Fibroblast of villous mesenchyme (primary cell): ENCODE measurements at places on chromosomes 7 and 10. TPM values are rescaled to one million over a fixed set of nuclear protein-coding genes. Genes with fewer than 3 reads are reported as not detected.
A peak's percentile ranks its signal among the peaks of the same experiment; 100 is the strongest.

Gene MALRD1
- 0.32 and 1.7 TPM in 2 replicates for total RNA-seq

DNA sequence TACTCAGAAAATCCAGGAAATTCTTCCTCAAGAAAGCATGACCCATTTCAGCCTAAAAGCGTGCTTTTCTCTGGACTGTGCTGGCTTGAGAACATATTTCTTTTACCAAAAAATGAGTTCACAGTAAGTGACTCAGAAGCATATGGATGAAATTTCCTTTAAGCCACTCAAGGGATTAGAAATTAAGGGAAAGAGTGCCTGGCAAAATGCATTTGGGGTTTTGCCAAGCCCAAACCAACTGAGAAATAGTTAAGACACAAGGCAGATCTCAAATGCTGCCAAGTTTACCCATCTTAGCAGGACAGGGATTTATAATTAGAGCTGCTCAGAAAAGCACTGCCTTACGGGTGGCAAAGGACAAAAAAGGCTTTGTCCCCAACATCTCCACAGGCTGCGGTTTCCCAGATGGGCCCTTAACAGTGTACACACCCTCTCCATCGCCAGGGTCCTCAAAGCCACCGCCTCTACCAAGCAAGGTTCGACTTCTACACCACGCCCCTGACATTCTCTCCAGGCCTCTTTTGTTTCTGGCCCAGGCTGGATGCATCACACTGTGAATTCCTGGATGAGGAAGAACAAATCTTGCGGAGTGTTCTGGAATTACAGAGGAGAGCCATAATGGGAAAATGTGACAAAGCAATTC lies 30.1 kb upstream of the CDHR3 start:
- DNase-seq: peak; percentile 77

DNA sequence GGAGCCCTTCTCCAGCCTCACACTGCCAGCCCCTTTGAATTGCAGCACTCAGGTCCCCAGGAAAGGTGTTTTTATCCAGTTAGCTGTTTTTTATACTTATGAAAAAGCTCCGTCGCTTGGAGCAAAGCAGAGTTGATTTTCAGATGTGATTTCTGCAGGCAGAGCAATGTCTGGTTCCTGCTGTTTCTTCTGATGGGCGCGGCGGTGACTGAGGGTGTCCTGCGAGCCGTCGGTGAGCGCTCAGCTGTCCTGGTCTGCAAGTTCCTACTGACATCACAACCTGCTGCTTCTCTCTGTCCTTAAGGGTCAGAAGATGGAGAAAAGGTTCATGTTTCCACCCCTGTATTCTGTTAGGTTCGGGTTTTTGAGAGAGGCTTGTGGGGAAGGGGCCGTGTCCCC lies 109.6 kb upstream of the FAM20C start:
- DNase-seq: no peak

Gene CYP26C1
- total RNA-seq: not detected in 2 replicates

Gene PON2
- total RNA-seq: 74.1 and 95.9 TPM in 2 replicates

Gene GRK5
- 15.5 and 16.0 TPM in 2 replicates for total RNA-seq

GRCh38 chr7:28723336-28723735 lies 234.8 kb downstream of the TRIL start:
- DNase-seq: no peak

GRCh38 chr10:130862122-130862521 lies 449.4 kb downstream of the TCERG1L start:
- DNase-seq: no peak

Gene GPRIN2
- total RNA-seq: not detected in 2 replicates

DNA sequence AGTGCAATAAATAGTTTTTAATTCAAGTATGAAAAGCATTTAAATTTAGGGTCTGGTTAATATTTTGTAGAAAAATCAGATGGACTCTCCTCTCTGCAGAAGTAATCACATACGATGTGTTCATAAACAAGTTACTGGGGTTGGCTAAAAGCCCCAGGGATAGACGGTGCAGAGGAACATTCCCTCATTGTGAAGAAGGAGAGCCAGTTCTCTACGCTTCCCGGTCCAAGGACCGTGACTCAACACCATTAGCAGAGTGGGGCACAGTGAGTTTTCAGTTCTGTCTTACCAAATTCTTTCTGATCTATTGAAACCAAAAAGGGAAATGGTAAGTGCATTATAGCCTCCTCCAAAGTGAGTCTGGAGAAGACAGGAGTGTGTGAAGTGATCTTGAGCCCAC lies 327.8 kb downstream of the WDR37 start:
- DNase-seq: no peak

Gene ASIC3
- under 0.01 and 0.32 TPM in 2 replicates for total RNA-seq

Gene ASAH2B
- total RNA-seq: 4.2 and 6.5 TPM in 2 replicates

DNA sequence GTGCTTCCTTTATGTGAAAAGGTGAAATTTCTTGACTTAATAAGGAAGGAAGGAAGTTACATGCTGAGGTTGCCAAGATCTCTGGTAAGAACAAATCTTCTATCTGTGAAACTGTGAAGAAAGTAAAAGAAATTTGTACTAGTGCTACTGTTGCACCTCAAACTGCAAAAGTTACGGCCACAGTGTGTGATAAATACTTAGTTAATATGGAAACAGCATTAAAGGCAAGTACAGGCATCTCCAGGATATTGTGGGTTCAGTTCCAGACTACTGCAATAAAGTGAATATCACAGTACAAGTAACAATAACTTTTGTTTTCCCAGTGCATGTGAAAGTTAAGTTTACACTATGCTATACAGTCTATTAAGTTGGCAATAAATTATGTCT lies 22.8 kb upstream of the ZNF282 start:
- DNase-seq: no peak

Gene KLF14
- under 0.01 TPM in 2 replicates for total RNA-seq

- no peak for DNase-seq
These were observed 112.2 kb downstream of the CLEC2L start for GRCh38 chr7:139635526-139636302.

GRCh38 chr7:30655096-30655970 lies 26.9 kb downstream of the CRHR2 start:
- no peak for DNase-seq

Gene SLC4A2
- 85.5 and 102 TPM in 2 replicates for total RNA-seq

- no peak for DNase-seq
These were observed 14.3 kb downstream of the UNCX start for GRCh38 chr7:1246871-1247526.

Gene EPHB4
- 44.1 and 82.0 TPM in 2 replicates for total RNA-seq

Gene PRSS37
- total RNA-seq: not detected in 2 replicates

DNA sequence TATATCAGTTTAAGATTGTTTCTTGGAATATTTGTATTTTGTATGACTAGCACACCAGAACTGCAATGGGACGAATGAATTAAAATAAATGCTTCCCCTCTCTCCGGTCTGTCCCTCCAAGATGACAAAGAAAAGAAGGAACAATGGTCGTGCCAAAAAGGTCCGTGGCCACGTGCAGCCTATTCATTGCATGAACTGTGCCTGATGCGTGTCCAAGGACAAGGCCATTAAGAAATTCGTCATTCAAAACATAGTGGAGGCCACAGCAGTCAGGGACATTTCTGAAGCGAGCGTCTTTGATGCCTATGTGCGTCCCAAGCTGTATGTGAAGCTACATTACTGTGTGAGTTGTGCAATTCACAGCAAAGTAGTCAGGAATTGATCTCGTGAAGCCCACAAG lies 17.2 kb upstream of the PAPSS2 start:
- no peak for DNase-seq

- DNase-seq: no peak
These were observed 1265.8 kb upstream of the LRRTM3 start for GRCh38 chr10:65660006-65660405.

Gene C10orf67
- under 0.01 TPM in 2 replicates for total RNA-seq

DNA sequence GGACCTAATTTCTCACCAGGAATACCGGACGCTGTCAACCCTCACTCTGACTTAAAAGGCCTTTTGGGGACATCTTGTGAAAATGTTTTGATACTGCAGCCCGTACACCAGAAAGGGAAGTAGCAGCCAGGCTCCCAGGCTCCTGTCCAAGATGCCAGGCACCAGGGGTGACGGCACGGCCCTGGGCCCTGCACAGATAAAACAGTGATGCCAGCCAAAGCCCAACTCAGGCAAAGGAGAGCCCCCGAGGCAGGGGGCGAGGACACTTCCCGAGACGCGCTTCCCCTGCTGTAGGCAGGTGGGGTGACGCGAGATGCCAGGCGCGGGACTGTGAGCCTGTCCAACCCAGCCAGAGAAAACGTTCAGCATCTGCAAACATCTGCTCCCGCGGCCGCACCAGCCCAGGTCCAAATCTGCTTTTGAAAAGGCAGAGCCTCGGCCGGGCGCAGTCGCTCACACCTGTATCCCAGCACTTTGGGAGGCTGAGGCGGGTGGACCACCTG lies 15.7 kb downstream of the ZFAND2A start:
- DNase-seq: peak; percentile 27

GRCh38 chr10:110241841-110242240 lies 34.4 kb downstream of the MXI1 start:
- DNase-seq: no peak

DNA sequence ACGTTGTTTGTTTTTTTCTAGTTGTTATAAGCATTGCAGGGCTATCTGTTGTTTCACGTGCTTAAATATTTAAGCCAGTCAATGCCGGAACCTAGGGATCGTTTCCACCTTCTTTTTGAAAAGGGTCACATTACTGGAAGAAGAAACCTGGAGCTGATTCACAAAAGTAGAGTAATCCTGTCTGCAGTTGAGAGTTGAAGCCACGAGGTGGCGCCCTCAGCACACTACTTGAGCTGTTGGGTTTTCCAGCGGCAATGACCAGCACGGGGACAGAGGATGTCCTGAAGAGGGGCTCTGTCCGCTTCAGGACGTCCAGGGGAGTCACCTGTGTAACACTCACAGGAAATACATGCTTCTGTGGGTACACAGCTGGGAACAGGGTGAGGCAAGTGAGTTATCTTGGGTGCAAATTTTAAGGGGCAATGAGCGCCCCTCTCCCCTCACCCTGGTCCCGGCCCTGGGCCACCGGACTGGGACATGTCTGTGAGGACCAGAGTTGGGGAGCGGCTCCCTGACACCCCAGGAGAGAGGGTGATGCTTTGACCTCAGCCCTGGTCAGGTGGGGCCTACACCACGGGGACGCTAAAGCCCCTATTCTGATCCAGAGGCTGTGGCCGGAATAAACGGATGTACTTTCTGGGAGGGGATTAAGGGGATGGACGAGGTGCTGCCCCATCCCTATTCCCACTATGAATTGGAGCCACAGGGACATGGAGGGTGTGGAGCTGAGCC lies 26.3 kb upstream of the WDFY4 start:
- DNase-seq: peak; percentile 64

DNA sequence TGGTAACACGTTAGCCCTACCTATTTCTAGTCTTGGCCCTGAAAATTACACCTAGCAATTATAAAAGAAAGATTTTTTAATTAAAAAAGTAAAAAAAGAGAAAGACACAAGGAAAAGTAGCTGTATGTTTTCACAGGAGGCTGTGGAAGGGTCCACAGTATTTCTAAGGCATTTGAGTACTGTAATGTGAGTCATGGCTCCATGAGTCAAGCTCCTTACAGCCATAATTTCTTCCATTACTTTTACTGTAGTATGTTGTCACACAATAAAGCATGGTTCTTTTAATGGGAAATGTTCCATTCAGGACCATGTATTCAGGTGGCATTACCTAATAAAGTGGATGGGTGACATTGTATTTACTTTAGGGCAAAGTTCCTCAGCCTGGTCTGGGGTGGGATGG lies 113.4 kb downstream of the GPR37 start:
- DNase-seq: peak; percentile 3

- DNase-seq: no peak
These were observed 765.9 kb downstream of the LRMDA start for GRCh38 chr10:76197293-76197692.

Gene FLNC
- 185 and 202 TPM in 2 replicates for total RNA-seq

- DNase-seq: no peak
These were observed at the start of gene MYL10 for GRCh38 chr7:101629171-101629570. Gene MYL10, minus strand, starts transcription at chr7:101629296. Its CDS starts 178 bp downstream, at chr7:101629118.

- DNase-seq: no peak
These were observed 123.3 kb upstream of the INSYN2A start for GRCh38 chr10:127319691-127320090.

GRCh38 chr7:39624442-39624807 lies 1.1 kb downstream of the RALA start:
- peak; percentile 49 for DNase-seq

DNA sequence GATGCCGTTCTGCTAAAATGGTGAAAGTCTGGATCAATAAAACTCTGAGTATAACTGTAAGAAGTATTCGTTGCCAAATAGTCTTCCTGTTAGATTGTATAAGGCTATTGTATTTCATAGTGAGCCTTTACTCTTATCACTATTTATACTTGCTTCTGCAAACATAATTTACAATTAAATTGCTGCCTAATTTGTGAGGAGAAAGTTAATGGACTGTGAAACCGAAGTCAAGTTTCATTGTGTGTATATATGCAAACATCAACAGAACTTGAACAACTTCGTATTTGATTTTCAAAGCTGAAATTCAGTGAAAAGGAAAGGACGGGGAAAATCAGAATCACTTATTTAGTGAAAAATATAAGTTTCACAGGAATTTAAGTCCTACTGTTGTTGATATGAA lies 135.9 kb upstream of the CCDC6 start:
- DNase-seq: no peak

DNA sequence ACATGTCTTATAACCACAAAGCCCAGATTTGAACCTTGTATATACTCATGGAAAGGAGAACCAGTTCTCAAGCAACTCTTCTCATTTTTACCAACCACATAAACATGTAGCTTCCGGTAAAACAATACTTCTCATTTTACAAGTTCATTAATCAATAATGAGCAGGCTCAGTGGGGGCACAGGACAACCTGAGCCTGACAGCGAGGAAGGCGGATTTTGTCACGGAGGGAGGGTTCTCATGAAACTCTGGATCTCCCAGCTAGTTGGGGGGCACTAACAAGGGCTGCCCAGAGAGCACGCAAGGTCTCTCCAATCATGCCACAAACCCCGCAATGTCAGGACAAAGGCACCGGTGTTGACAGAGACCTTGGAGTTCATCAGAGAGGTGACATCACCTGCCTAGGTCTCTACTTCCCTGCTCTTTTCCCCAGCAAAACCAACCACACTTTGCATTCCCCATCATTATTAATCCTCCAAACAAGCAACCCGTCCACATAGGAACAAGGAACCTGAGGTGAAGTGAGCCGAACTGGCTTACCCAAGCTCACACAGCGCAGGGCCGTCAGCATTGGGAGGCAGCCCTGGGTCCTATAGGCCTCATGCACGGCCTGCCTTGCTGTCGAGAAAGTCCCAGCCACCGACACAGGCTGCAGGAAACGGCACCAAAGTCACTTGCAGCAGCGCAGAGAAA lies 192.1 kb upstream of the KLF14 start:
- DNase-seq: no peak

- DNase-seq: peak; percentile 85
These were observed 337.1 kb upstream of the GLI3 start for GRCh38 chr7:42573881-42574672.

DNA sequence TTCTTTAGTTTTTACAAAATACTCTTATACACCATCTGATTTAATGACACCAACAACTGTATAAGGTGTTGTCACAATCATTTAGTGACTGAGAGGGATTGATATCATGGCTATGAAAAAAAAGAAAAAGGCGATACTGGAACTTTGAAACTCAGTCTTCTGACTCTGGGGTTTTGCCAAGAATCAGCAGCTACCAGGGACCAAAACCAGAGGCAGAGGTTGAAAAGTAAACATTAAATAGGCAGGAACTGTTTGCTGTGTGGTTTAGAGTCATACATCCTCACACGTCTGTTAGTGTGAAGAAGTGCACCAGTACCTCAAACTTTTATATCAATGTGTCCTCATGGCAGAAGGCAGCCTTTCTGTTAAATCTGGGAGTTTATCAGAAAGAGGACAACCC lies 19.9 kb upstream of the GGCT start:
- DNase-seq: no peak

Gene UCMA
- total RNA-seq: not detected in 2 replicates

Gene GNGT1
- total RNA-seq: not detected in 2 replicates

Gene IMPDH1
- 54.0 and 60.9 TPM in 2 replicates for total RNA-seq
